GDM1 (cell line): ENCODE measurements at places on chromosomes 11 and 22.

- DNase-seq = no peak
These were observed 4.4 kb downstream of the RCE1 start for GRCh38 chr11:66847461-66848232.

- DNase-seq = no peak
These were observed 22.4 kb upstream of the ARFGAP3 start for GRCh38 chr22:42879371-42880021.

- no peak for DNase-seq
These were observed 250.6 kb upstream of the RAG2 start for GRCh38 chr11:36848660-36849059.

DNA sequence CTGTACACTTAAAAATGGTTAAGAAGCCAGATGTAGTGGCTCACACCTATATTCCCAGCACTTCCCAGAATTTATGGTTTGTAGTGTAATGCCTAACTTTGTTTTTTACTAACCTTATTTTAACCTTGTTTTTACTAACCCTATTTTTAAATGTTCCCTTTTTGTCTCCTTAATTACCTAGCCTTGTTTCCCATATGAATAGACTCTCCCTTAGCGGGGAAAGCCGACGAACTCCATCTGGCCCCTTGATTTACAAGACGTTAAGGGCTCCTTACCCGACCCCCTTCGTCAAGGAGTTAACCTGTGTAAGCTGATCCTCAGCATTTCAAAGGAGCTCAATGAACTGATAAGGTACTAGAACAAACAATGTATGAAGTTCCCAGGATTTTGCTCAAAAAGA is 17.1 kb downstream of the APOBEC3H start:
- DNase-seq = no peak

GRCh38 chr22:37254209-37254866 is 10.3 kb upstream of the RAC2 start:
- DNase-seq = no peak
